AG08395 (cell line): ENCODE measurements at places on chromosomes 12 and 14.

DNA sequence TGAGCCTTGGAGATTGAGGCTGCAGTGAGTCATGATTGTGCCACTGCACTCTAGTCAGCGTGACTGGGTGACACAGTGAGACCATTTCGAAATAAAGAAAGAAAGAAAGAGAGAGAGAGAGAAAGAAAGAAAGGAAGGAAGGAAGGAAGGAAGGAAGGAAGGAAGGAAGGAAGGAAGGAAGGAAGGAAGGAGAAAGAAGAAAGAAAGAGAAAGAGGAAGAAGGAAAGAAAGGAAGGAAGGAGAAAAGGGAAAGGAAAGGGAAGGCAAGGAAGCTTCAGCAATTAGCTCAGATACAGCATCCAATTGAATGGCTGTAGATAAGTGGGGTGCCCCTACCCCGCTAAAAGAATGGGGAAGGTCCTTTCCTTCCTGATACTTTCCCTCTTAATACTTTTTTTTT, 9.5 kb upstream of the NAA30 start:
- no peak for DNase-seq

- no peak for DNase-seq
These were observed 44.8 kb upstream of the MYF6 start for GRCh38 chr12:80662586-80662985.

DNA sequence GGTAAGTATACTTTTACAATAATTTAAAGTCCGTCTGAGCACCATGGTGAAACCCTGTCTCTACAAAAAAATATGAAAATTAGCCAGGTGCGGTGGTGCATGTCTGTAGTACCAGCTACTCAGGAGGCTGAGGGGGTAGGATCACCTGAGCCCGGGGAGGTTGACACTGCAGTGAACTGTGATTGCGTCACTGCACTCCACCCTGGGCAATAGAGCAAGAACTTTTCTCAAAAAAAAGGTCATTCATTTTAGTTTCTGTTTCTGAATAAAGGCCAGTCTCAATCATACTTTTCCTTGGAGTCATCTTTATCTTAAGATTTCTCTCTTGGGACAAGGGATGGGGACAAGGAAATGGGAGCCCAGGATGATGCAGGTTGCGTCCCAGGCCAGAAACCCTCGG, 12.9 kb downstream of the ANKRD13A start:
- no peak for DNase-seq

- peak; percentile 87 for DNase-seq
These were observed 82.4 kb downstream of the ARF6 start for GRCh38 chr14:49975276-49975675.

DNA sequence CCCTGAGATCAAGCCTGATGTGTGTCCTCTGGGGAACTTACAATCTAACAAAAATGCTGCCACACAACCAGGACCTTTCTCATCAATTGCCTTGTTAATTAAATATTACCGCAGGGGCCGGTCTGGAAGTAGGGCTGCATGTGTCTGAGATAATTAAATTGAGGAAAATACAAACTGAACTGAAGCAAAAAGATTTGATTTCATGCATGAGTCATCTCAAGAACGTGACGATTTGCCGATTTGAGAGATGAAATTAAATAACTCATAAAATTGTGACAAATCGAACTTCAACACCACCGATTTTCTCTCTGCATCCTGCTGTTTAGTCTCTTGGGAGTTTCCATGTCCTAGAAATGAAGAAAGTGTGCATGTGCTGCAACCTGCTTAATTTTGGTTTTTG, 94.6 kb upstream of the DAAM1 start:
- DNase-seq: no peak

DNA sequence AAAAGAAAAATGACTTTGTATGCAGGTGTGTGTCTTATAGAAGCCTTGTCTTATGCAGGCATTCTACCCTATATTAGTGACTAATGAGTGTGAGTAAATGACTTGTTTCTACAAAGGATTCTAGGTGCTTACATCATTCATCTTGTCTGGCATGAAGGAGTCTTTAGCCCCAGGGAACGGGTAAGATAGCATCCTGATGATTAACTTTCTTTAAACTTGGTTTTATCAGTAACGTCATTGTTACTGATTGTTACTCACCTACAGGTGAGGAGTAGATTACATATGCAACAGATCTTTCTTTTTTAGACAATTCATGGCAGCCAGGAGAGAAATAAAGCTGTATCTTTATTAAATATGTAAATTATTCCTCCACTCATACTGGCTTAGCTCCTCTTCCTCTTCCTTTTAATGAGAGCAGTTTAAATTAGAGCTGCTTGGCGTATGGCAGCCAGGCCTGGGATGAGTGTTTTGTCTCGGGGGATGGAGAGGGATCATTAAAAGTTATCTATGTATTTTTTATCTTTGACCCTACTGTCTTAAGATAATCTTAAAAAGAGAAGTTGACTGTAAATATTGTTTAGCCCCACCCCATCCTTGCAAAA, 57.2 kb upstream of the ATP2A2 start:
- no peak for DNase-seq

DNA sequence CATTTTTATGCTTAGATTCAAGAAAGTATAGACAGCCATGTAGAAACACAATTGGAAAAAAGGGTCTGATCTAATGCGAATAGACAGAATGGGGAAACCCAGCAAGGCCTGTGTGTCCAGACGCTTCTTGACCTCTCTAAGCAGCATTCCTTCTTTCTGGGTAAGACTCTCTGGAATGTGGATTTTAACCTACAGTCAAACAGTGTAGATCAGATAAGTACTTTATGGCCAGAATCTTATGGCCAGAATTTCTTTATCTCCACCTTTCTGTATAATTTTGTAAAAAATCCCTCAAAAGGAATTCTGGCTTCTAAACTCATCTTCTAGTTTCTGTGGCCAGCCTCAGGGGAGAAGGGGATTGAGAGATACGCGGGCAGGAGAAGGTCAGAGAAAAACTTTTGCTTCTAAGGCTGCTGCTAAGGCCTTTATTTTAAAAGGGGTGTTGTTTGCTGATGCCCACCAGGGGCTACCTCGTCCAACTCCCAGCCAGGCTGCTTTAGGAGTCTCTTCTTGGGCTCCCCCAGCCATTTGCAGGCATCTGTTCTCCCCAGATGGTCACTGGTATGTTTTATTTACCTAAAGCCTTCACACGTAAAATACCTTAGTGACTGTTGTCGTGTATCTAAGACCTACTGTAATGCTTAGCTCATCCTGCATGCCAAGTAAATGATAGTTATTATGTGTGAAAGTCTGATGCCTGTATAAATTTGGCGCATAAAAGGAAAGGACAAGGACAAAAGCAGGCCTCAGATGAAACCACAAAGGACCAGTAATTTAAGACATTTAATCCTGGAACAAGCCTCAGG, 68.4 kb downstream of the ANO6 start:
- DNase-seq: peak; percentile 48

DNA sequence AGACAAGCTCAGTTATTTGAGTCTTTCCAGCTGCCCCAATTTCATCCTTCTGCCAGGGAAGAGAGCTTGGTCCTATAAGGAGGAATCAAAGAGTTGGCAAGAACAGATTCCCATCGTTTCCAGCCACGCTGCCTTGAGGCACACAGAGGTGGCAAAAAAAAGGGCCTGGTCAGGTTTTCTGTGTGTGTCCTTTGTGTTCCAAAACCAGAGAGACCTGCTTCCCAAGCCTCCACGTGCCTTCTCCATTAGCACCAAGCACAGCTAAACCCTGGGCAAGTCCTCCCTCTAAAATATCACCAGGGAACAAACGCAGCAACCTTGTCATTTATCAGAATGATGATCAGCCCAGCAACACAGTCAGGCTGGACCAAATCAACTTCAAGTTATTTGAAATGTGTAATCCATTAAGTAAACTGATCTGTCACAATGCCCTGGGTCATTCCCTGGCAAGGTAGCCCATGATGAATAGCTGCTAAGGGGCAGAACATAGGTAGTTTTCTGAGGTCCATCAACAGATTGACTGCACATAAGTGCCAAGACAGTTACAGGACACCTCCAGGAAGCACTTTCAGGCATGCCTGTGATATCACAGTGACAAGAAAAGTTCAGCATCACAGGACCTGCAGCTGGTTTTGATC, 28.6 kb upstream of the C12orf42 start:
- no peak for DNase-seq

DNA sequence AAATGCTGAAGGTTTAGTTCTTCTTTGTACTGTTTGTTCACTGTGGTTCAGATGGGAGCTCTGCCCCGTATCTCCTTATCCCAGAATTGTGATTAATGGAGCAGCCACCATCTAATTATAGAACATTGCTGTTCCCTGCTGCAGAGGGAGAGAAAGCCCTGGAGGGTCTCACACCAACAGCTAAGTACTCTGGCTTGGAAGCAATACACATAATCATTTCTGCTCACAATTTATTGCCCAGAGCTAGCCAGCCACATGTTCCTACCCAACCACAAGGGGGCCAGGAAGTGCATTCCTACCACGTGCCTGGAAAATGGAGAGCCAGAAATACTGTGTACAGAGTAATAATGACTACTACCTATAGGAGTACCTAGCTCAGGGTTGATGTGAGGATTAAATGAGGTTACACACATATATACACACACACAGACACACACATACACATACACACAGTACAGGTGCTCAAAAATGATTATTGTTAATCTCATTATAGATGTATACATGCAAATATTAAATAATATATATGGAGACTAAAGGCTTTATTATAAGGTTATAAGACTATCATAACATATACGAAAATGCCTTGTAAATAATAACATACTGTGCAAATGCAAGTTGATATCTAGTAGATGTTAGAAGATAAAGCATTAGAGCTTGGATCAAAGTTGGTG, 22.3 kb downstream of the MSRB3 start:
- no peak for DNase-seq

GRCh38 chr12:117333331-117333881, 28.0 kb downstream of the NOS1 start:
- DNase-seq: no peak

DNA sequence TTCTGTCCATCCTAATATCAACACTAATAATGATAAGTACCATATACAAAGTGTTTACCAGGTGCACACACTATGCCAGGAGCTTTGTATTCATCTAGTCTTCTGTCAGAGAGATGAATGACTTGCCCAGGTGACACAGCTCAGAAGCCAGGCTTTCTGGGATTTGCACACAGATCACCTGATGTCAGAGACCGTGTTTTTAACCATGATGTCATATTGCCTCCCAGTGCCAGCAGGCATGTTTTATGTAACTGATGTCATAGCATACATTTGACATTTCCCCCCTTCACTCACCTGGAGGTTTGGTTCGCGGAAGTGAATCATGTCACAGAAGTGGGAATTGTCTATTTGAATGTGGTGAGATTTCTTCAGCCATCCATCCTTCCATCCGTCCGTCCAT, 5.7 kb downstream of the WSCD2 start:
- DNase-seq: no peak

DNA sequence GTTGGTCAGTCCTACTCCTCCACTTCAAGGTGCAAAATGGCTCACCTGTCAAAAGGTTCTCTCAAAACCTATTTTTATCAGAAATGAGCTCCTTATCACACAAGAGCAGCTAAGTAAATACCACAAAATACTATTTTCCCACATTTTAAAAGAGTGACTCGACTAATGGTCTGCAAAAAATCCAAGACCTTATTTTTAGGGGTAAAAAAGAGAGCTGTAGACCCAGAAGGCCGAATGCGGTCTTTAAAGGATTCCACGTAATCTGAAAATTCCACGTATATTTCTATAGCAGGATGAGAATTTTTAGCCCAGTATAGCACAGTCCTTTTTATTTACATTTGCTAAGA, 3.8 kb downstream of the C14orf93 start:
- no peak for DNase-seq

GRCh38 chr12:108635201-108635996, 1.7 kb upstream of the SELPLG start:
- DNase-seq: no peak

- no peak for DNase-seq
These were observed 102.4 kb downstream of the CCDC91 start for GRCh38 chr12:28292699-28293098.

- peak; percentile 71 for DNase-seq
These were observed 386.5 kb upstream of the DDHD1 start for GRCh38 chr14:53539489-53540126.

DNA sequence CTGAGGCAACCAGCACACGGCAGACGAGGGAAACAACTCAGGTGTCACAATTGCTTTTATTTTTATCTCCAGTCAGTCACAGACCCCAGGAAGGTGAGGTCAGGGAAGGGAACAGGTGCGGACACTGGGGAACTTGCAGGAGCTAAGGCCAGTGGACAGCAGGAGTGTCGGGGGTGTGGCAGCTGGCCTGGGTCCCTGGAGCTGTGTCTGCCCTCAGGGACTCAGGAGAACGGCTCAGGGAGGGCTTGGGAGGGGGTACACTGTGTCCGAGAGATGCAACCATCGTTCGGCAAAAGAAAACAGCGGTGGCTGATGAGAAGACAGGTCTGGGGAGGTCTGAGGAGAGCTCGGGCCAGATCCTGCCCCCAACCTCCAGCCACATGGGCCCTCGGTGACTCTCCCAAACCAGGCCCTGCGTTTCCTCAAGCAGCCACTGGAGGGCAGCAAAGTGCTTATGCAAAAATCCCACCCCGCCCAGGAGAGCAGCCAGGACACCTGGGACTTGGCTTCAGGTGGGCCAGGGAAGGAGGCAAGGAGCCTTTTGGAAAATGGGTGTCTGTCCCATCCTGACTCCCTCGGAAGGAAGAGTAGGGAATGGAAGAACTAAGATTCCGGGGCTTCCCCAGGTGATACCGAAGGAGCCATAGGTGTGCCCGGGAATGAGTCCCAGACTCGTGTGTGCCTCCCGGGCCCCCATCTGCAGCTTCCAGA, 24.1 kb upstream of the BCDIN3D start:
- DNase-seq: peak; percentile 88

DNA sequence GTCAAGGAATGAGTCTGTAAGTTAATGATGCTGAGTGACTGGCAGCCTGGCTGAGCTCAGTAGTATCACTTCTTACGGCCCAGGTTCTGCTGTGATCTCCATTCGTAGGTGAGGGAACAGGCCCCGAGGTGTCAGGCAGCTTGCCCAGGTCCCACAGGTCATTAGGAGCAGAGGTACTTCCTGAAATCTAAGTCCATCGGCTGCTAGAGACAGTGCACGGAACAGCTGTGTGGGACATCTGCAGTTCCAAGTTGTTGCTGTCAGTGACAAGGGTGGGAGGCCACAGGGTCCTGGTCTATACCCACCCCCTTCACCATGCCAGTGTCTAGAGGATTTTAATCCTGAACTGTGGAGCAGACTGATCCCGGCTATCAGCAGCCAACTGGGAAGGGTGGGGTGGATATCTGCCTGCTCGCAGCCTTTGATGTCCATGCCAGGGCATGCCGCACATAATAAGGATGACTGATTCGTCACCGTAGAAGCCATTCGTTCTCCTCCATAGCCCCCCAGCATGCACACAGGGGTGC, 82.3 kb upstream of the RIN3 start:
- no peak for DNase-seq

- no peak for DNase-seq
These were observed 71.7 kb downstream of the SCN8A start for GRCh38 chr12:51662728-51663154.

GRCh38 chr12:106498056-106498455, 84.7 kb upstream of the RFX4 start:
- DNase-seq: no peak

DNA sequence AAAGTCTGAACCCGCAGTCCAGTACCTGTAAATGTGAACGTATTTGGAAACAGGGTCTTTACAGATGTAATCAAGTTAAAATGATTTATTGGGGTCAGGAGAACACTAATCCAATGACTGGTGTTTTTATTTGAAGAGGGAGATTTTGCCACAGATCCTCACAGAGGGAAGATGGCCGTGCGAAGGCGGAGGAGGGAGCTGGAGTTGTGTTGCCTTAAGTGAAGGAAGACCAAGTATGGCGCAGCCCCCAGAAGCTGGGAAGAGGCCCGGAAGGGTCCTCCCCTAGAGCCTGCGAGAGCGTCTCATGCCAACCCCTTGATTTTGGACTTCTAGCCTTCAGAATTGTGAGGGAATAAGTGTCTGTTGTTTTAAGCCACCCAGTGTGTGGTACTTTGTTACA, 102.8 kb upstream of the NUDT4 start:
- no peak for DNase-seq

GRCh38 chr14:33909380-33910084, 41.3 kb downstream of the EGLN3 start:
- no peak for DNase-seq
